ENCODE measurements at places on chromosomes 4 and X.

DNA sequence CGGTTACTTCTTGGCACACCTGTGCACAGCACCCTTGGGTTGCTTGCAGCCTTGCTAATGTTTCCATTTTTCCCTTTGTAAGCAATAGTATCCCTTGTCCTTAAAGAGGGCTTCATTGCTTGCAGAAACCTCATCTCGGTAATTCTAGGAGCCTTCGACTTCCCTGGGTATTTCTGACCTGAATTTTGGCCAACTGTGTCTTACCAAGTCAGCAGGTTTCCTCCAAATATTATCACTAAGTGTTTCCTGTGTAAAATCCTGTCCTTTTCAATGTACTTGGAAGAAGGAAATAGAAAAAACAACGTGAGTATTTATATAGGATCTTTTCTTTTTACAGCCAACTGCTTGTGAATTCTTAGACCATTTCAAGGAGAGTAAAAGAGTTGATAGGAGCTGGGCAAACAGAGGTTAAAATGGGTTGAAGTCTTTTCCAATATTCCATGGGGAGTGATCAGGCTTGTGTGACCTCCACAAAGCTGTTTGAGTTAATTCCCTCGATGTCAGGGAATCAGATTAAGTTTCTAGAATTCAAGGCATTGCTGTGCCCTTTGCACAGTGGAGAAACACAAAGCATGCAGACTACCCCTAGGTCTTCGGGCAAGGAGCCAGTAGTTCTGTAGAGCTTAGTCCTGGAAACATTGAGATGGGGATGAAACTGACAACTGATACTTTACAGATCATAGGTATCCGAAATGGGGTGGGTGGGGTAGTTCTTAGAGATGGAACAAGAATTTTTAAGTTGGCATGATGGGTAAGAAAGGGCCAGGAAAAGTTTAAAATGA lies 209.9 kb downstream of the CPE start:
- DNase-seq, result no peak

DNA sequence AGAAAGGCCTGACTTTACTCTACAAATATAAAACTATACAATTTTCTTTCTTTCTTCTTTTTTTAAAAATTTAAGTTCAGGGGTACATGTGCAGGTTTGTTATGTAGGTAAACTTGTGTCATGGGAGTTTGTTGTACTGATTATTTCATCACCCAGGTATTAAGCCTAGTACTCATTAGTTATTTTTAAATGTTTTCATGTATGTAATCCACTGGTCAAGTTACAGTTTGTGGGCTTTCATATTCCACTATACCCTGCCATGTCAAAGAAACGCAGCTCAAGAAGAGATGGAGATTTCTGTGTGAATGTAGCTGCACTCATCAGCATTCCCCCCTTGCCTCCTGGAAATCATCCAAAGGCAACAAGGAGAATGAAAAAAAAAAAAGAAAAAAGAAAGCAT lies 31.2 kb upstream of the SPRY1 start:
- DNase-seq, result no peak

DNA sequence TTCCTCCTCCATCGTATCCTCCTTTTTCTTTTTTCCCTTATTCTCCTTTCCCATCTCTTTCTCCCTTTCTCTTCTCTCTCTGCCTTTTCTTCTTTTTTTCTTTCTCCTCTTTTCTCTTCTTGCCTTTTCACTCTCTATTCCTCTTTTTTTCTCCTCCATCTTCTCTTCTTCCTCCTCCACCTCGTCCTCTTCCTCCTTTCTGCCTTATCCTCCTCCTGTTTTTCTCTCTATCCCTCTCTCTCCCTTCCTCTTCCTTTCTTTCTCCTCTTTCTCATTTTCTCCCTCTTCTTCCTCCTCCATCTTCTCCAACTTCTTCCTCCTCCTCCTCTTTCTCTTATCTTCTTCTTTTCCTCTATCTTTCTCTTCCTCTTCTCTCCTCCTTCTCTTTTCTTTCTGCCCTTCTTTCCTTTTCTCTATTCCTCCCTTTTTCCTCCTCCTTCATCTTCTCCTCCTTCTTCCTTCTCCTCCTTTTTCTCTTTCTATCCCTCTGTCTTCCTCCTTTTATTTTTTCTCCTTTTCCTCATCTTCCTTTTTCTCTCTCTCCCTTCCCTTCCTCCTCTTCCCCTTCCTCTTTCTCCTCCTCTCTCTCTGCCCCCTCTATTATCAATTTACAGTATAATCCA lies 269.1 kb downstream of the DHRSX start:
- DNase-seq, result no peak

GRCh38 chr4:155757745-155758265 lies 1.0 kb upstream of the GUCY1B1 start:
- DNase-seq, result no peak

DNA sequence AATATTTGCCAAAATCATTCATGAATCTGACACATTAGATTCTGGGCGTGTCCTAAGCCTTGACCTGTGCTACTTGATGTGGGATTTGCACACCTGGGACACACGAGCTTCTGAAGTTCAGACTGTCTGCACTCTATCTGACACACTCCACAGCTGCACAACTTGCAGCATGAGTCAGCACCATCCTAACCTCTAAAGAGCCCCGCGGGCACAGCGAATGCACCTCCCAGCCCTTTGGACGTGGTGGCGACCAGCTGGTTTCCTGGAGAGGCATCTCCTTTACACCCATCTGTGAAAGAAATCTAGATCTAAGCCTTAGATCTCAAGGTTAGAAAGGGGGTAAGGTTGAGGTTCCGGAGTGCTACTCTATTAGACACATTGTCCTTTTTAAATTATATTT lies 69.2 kb downstream of the SORBS2 start:
- DNase-seq, result peak; percentile 45

DNA sequence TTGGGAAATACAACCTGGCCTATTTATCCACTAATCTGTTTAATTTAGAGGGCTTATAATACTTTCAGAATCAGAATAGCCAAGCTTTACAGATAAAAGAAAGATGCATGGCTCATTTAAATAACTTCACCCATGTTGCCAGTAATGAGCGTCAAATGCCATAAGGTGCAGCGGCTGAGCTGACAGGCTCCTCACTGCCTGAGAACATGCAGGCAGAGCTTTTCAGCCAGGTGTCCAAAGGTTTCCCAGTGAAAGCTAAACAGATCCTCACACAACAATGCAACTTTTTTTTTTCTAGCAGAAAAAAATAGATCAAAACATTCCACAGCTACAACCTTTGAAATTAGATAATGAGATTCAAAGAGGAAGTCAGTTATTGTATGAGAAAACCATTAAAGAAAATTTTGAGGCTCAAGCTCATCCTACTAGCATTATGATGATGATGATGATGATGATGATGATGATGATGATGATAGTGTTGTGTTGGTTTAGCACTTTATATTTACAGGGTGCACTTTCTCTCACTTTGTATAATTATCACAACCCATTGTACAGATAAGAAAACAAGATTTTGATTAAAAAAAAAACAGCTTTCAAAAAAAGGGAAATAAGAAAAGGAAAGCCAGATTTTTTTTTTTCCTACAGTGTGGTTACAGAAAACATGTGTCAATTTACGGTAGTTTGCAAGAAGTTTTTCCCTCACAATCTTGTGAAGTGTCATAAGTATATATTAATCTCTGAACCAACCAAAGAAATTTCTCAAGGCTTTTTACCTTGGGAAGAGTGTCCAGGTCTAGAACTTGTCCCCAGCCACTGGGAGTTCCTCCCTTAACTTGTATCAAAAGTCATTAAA lies 12.2 kb upstream of the TNIP3 start:
- DNase-seq, result no peak

GRCh38 chr4:166312166-166312565 lies 439.1 kb downstream of the TLL1 start:
- no peak for DNase-seq

- DNase-seq, result no peak
Observed at GRCh38 chr4:157907226-157907946, 265.4 kb downstream of the GASK1B start.

DNA sequence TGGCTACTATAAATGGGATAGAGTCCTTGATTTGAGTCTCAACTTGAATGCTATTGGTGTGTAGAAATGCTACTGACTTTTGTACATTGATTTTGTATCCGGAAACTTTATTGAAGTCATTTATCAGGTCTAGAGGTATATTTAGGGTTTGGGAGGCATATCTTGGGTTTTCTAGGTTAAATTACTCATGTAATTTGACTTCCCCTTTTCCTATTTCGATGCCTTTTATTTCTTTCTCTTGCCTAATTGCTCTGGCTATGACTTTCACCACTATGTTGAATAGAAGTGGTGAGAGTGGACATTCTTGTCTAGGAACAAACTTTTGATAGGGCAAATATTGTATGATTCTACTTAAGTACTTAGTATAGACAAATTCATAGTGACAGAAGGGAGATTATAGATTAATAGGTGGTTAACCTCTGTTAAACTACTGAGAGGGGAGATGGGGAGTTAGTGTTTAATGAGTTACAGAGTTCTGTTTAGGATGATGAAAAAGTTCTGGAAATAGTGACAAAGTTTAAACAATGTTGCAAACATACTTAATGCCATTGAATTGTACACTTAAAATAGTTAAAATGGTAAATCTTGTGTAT lies 22.8 kb upstream of the HSPA4L start:
- DNase-seq, result no peak

- DNase-seq, result no peak
Observed at GRCh38 chr4:123990310-123990870, 593.8 kb downstream of the SPRY1 start.
